ENCODE measurements at places on chromosomes 3 and 15.

DNA sequence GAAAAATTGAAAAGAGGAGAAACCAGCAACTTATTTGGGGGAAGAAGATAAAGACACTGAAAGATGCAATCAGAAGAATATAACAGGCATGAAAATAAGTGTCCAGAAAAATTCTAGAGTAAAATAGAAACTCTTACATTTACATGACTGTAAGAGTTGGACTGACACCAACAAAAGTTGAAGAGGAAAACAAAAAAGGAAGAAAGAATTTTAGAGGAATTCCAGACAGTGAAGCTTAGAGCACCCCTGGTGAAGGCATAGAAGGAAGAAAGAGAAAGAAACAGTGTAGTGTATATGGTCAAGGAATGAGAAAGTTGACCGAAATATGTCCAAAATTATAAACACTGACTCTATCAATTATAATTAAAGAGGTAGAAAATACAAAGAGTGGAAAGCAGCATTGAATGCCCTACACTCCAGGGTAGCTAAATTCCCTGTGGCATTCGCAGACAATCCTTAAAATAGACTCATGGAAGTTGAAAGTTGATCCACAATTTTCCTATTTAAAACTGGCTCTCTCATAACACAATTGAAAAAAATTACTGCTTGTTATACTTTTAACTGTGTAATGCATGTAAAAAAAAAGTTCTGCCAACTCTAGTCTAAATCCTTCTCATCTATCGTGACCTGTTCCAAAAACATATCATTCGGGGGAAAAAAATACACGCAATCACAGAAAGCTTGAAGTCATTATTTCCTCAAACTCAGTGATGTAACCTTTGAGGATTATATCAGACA is 102.6 kb upstream of the ABI3BP start:
- no peak for DNase-seq

DNA sequence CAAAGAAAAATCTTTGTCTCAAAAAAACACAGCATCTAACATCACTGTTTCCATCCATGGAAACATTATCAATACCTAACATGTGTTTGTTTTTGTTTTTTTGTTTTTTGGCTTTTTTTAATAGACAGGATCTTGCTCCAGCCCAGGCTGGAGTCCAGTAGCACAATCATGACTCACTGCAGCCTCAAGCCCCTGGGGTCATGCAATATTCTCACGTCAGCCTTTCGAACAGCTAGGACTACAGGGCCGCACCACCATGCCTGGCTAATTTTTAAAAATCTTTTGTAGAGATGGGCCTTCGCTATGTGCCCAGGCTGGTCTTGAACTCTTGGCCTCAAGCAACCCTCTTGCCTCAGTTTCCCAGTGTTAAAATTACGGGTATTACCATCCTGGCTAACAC is 52.8 kb downstream of the RAF1 start:
- DNase-seq: no peak

DNA sequence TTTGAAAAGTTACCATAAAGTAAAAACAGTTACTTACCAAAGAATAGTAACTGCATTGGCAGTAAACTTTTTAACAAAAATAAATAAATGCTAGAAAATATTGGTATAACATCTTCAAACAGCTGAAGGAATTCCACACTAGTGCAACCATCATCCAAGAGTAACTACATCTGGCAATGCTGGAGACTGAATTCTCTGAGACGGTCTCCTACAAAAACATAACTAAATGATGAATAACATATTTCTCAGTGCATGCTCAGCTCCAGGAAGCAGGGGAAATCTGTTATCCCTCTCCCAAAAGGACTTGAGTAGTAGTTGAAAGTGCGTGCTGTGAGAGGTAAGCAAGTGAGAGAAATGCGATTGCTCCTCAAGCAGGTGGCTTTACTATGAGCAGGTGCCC is 526.8 kb upstream of the CCDC54 start:
- DNase-seq: peak; percentile 36

- DNase-seq: no peak
Measured at GRCh38 chr15:98440917-98441316, 207.4 kb upstream of the IGF1R start.

DNA sequence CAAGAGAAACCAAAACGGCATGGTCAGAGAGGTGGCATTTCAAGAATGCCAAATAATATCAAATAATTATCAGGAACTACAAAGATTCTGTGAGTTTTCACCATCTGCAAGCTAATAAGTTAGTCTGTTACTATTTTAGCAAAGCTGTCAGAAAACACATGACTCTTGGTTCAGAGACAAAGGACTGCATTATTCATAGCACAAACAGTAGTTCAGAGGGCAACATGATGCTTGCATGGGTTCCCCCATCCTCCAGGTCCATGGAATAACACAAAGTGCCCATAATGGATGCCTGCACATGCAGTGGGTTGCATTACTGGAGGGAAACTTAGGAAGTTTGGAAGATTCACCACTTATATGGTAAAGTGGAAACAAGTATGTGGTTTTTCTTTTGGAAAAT is 228.8 kb upstream of the ALCAM start:
- no peak for DNase-seq

DNA sequence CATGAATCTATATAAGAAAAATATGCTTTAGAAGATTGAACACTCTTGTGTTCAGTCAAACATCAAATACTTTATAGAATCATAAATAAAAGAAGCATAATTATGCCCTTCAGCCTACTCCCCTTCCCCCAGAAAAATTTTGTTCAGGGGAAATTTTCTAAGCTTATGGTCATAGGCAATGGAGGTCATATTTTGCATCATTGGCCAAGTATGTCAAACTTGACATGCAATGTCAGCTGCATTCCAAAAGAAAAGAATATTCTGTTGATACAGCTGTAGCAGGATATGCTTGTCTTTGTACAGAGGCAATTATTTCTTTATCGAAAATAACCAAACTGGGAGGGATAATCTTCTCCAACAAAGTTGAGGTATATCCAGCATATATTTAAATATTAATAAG is 328.2 kb downstream of the ZIC1 start:
- DNase-seq: peak; percentile 34

- no peak for DNase-seq
Measured at GRCh38 chr3:183477801-183478456, 49.5 kb upstream of the MCF2L2 start.

DNA sequence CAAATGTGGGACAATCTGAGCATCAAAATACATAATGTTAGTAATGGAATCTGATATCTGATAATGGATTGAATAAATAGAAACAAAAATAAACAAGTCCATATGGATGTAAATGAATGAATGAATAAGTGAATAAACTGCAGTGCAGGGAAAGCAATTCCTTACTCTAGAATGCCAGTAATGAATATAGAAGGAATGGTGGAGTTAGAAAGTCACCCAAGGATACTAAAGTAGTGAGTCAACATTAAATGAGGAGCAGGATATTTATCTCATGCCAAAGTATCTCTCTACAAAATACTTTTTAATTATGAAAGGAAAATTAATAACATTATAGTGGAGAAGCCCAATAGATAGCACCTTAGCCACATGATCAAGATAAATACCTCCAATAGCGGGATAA is 300.3 kb downstream of the FEZF2 start:
- DNase-seq: no peak

DNA sequence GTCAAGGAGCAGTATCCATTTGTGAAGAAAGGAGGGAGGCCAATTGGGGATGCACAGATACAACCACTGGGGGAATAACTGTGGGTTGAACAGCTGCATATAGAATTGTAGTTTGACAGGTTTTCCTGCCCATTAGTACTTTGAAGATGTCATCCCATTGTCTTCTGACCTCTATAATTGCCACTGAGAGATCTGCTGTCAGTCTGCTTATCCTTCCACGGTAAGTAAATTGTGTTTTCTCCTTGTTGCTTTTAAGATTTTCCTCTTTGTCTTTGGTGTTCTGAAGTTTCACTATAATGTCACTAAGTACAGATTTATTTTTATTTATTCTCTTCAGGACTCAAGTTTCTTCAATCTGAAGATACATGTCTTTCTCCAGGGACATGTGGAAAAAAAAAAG is 56.6 kb downstream of the MOBP start:
- DNase-seq: no peak

DNA sequence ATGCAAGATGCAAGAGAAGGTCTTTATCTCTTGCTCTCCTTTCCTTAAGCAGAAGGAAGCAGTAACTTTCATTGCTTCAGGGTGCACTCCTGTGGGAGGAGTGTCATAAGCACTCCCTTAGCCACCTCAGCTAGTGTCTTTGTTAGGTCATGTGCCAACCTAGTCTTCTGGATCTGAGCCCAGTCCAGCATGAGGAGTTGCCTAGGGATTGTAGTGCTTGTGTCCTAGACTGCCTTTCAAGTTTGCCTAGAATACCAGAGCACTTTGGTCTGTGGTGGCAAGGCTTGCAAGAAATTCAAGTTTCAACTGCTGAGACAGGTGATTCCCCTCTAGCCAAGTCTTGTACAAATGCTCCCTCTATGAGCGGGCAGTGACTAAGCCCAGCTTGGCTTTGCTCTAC is 633.6 kb downstream of the ZNF385D start:
- no peak for DNase-seq

DNA sequence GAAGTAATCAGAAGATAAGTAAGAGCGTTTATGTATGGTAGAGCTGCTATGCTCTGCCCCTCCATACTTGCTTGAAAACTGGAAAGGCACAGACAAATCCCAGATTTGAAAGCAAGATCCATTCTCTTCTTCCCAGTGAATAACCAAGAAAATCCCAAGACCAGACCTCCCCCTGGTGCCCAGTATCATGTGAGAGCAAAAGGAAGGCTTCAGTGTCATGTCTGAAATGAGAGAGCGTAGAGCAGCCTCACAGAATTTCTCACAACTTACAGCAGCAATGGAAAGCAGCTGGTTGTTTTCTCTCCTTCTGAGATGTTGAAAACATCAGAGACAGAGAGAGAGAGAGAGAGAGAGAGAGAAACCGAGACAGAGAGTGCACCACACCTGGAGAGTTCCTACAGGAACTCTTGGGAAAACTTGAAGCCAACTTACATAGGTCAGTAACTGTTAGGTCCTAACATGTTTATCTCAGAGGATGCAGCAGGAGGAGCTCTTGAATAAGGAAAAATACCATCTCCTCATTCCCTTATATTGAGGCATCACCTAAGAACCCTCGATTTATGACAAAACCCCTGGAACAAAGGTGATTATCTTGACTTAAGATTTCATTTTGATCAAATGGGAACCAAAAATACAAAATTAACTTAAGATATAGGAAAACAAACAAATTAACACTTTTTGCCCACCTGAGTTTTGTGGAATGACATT is 273.3 kb downstream of the NSUN3 start:
- peak; percentile 48 for DNase-seq

- no peak for DNase-seq
Measured at GRCh38 chr15:92611150-92611549, 44.4 kb downstream of the FAM174B start.

- DNase-seq: no peak
Measured at GRCh38 chr3:176737480-176738110, 459.7 kb downstream of the TBL1XR1 start.

- no peak for DNase-seq
Measured at GRCh38 chr15:61201322-61201721, 27.8 kb downstream of the RORA start.

DNA sequence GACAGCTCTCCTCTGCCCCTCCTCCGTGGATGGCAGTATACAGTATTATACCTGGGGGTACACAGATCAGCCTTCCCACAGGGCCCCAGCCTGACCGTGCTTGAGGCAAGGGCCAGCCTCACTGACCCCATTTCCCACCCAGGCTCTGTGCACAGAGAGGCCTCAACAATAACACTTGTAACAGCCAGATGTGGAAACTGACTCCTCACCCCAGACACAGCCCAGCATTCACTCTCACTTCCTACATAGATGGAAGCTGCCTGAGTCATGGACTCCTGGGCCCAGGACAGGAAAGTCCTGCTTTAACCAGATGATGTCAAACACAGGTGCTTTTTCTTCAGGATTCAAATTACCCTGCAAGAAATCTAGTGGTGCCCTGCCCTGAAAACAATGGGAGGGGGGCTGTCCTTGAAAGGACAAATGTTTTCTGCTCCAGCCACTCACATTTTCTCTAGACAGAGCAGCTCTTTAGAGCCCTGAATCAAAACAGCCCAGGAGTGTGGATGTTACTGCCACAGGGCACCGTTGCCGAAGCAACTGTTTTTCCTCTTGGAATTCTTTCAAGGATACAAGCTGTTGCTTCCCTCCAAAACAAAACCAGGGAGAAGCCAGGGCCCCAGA is 16.4 kb downstream of the CCDC12 start:
- DNase-seq: no peak

- DNase-seq: no peak
Measured at GRCh38 chr3:124206225-124207055, 214.5 kb upstream of the ROPN1 start.

DNA sequence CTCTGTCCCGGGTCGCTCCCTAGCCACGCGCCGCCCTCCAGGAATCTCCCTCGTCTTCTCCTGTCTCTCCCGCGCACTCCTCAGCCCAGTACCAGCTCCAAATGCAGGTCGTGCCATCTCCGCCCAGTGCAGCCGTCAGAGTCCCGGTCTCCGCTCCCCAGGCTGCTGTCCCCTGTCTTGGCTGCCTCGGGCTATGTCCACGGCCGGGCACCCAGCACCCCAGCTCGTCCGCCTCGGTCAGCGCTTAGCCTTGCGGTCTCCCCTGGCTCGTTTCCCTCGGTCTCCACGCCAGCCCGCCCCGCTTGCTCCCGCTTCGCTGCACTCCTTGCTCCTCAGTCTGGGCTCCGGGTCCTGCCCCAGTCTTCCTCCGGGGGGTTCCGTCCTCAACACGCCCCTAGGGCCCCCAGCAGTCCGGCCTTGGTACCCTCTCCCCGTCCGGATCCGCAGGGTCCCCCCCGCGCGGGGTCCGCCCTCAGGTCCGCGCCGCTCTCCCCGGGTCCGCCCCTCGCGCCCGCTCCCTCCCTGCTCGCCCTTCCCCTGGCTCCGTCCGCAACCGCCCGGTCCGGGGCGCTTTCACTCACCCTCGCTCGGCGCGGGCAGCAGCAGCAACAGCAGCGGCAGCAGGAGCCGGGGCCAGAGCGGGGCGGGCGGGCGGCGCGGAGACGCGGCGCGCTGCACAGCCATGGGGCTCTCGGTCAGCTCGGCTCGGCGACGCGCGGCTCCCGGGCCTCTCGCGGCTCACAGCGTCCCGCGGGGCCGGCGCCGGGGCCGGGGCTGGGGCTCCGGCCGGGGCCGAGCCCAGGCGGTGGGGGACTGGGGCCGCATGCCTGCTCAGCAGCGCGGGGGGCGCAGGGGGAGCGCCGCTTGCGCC is 462 bp downstream of the IGDCC3 start:
- no peak for DNase-seq

DNA sequence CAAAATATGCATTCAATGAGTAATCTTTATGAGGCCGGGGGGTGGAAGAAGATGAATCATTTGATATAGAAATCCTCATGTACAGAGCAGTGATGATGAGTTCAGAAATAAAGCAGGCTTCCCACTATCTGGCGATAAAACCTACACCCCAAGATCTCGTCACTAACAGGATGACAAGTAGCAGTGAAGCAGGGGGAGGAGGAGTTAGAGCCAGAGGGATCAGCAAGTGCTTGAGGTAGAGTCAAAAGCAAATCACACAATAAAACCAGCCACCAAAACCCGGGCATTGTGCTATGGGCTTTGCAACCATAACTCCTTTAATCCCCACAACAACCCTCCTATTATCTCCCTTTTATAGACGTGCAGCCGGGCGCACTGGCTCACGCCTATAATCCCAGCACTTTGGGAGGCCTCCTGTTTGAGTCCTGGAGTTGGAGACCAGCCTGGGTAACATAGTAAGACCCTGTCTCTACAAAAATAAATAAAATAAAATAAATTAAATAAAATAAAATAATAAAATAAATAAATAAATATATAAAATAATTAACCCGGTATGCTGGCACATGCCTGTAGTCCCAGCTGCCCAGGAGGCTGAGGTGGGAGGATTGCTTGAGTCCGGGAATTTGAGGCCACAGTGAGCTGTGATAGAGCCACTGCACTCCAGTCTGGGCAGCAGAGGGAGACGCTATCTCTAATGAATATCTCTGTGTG is 53.0 kb downstream of the STARD5 start:
- DNase-seq: peak; percentile 43
